ENCODE measurements at places on chromosomes 6 and 20.

DNA sequence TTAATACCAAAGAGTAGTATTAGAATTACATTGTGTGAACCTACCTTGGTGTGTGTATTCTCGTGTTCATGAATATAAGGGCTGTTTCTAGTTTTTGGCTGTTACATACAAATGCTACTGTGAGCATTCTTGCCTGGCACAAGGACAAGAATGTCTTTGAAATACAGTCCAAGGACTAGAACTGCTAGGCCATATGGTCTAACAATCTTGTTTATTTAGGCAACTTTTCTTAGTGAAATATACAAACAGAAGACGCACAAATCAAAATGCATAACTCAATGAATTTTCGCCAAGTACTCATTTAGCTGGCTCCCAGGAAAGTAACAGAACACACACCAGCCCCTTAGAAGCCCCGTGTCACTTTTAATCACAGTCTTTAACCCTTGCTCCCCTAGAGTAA, 28.5 kb downstream of the KDM1B start:
- no peak for DNase-seq

DNA sequence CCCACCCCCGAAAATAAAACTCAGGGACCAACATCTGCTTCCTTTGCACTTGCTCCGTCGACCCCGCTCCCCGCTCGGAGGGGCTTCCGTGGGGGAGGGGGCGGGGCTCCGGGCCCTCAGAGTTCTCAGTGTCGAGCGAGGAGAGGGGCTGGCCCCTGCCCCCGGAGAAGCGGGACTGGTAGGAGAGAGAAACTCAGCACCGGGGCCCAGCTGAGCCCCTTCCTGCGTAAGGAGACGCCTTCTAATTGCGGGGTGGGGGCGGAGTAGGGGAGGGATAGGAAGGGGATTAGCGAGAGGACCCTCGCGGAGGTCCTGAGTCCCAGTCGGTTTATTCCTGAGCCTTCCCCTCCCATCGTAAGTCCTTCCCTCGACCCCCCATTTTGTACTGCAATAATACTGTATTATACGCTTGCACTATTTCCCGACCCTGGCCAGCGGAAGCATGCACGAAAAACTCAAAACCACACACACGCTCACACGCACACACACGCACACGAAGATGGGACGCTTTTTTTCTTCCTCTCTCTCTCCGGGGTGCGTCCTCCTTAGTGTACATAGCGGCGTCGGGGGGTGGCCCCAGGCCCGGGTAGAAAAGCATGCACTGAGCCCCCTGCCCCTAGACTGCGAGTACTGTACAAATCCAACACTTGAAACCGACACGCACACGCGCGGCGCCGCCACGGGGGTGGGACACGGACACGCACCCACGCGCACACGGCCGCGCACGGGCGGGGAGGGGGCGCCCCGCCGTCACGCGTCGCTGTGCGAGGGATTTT, 22.1 kb upstream of the SLC22A7 start:
- DNase-seq: no peak

DNA sequence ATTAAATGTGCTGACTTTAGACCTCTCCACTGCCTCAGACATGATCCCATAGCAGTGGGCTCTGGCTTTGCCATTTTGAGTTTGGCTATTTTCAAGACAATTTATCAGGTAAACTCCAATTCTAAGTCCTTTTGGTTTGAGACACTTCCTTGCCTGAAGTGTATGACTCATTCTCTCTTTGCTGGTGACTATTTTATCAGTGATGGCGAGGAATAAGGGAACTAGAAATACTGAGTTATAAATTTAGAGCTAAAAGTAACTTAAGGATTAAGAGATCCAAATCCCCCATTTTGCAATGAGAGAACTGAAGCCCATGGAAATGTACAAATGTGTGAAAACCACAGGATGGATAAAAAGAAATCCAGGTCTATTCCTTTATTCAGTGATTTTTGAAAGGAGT, 30.9 kb upstream of the CD83 start:
- DNase-seq: no peak

- DNase-seq: no peak
Measured at GRCh38 chr20:21968486-21968885, 263.0 kb downstream of the PAX1 start.

DNA sequence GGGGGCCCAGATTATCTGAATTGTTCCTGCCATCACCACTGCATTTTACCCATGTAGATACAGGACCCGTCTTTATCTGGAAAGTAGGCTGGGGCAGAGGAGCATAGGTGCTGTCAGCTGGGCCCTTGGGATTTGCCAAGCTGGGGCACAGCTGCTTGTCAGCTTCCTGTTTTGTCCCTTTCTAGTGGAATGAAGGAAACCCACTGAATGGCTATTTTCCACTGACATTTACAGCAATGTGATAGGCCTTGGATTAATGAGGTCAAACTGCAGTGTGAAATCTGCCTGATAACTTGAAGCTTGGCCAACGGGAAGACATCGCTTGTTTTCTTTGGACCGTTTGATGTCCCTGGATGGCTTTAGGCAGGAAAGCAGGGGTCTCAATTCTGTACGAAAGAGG, 6.7 kb downstream of the PPP1R16B start:
- DNase-seq: no peak

GRCh38 chr6:168313431-168314011, 6.1 kb downstream of the DACT2 start:
- DNase-seq: no peak

GRCh38 chr6:134589512-134589911, 271.6 kb upstream of the SGK1 start:
- peak; percentile 91 for DNase-seq

DNA sequence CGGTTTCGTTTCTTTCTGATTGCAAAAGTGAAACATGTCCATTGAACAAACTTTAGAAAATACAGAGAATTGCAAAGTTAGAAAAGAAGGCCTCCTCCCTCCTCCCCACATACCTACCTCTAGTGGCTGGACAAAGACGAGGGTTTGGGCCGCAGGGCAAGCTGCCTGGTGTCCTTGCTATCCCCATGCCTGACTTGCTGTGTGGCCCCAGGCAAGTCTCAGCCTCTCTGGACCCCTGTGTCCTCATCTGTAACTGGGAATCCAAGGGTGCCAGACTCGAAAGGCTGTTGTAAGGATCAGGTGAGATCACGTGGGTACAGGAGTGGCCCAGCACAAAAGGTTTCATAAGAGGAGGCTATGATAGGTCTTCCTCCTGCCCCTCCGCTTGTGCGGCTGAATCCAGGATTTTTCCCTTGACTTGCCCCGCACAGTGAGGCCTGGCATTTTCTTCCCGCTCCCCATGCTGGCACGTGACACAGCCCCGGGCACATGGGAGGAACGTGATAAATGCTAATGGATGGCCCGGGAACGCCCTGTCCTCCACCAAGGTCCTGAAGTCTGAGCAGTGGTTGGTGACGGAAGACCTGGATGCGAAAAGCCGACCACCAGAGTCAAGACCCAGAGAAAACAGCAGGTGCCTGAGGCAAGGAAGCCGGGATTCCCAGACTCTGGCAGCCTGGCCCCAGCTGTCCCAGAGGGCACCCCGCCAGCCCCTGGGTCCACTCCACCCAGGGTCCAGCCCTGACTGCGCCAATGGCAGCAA, 55.8 kb downstream of the UBE2V1 start:
- DNase-seq: no peak

DNA sequence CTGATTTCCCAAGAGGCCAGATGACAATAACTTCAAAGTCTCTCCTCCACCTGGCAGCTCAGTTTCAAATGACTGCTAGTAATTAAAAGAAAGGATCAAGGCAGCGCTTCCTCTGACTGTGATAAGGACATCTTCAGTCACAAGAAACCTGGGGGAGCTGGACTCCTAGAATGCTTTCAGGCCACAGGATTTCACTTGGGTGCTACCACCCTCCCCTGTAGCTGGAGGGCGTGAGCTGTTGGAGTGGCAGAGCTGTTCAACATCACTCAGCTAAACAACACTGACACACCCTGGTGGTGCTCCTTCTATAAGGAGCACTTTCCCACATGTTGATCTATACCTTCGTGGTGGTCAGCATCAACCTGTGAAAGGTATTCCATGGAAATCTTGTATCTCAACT, 2.2 kb upstream of the CNR1 start:
- DNase-seq: no peak

DNA sequence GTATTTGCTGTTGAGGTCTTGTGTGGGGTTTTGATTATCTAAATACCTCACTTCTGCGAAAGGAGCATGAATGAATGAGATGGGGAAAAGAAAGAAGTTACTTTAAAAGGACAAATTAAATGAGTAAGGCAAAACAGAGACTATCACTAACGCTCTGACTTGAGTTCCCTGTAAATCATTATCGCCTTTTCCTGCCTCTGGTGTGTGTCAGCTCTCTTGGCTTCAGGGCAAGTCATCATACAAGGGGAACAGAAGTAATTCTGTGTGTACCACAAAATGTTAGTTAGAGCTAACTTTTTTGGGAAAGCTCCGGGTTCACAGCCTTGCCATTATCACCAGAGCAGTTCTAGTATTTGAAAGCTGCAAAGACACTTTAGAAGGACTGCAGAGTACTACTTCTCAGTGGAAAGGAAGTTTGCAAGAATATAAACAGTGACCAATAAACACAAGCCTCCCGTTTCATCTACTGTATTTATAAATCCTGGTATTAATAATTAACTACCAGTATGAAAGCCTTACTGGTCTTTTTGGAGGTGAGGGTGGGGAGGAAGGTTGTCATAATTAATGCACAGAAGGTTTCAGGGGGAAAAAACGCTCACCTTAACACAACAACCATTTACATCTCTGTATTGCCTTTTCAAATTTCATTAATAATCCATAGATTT, 1.2 kb downstream of the DZANK1 start:
- DNase-seq: no peak

DNA sequence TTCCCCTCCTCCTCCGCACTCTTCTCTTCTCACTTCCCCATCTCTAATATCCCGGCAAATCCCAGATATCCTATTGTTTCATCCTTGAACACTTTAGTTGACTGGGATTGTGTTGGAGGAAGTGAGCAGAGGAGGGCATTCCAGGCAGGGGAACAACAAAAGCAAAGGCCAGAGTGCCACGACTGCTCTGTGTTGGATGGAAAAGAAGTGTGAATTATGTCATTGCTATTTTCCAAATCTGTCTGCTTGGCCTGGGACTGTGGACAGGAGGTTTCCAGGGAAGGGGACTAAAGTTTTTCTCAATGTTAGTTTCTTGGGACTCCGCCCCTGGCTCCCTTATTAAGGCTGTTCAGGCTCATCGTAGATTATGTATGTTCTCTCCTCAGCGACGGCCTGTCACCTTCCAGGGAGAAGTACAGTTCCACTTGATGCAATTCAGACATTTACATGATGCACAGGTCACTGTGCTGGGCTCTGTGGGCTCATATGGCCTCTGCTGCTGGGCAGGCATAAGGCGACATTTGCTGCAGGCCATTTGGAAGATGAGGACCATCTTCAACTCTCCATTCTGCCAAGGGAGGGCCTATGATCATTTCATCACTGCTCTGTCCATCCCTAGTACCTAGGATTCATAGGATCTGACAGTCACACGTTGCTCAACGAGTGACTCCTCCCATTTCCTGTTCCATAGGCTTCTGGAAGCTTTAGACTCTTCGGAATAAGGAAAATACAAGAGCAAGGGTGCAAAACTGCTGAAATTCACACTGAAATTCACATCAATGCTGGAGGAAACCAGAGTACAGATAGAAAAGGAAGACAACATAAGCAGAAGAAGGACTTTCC, 99.1 kb upstream of the KCNK16 start:
- DNase-seq: peak; percentile 37

Data from AG20443 (cell line).